SHP77 (cell line): ENCODE measurements at places on chromosomes 4 and X.
A peak's percentile ranks its signal among the peaks of the same experiment; 100 is the strongest.

DNA sequence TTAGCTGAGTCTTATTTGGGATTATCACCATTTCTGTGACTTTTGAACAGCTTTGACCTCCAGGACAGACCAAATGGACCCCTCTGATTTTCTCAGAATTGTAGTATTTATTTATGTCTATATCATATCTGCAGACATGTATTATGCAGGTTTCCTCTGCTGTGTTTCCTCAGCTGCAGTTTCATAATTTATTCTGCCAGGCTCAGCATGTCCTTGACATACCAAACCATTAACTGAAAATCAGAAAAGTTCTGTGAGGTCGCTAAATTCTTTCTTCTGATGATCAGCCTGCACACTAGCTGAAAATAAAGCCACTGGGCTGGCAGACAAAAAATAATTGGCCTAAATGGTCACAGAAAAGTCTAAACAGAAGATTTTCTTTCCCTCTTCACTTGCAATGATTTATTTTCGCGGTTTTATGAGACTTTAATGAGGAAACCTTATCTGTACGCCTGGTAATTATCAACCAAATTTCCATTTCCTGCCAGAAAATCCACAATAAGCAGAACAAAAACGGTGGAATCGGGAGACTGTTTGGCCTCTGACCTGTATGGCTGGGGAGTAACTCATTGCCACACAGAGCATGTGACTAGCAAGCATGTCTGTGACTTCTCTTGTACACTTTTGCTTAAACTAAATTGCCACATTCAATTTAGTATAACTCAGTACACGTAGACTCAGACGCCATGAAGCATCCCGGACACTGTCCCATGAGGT lies 150.9 kb downstream of the ENPP6 start:
- no peak for DNase-seq

- no peak for DNase-seq
These were observed 19.9 kb downstream of the MAGT1 start for GRCh38 chrX:77875372-77875771.

- no peak for DNase-seq
These were observed 185.7 kb downstream of the UNC5C start for GRCh38 chr4:95362906-95363558.

GRCh38 chr4:39933671-39934590 lies 43.8 kb downstream of the PDS5A start:
- DNase-seq, result no peak

DNA sequence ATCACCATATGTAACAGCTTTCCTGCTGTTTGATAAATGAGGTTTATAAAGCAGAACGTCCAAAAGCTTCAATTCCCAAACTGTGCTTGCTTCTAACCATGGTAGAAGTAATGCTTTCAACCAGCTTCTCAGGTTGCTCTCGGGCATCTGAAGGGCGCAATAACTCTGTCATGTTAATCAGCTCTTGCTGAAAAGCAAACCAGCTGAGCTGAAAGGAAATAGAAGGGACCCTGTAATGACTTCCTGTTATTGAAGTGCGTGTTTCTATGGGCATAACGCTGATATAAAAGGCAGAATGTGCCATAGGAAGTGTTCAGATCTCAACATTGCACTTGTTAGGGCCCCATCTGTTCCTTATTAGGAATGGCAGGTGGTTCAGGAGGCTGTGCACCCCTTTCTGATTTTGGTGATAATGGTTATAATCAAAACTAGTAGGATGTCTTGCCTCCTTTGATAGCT lies 21.2 kb downstream of the HERC3 start:
- DNase-seq, result peak; percentile 27

GRCh38 chr4:14752341-14753046 lies 249.8 kb upstream of the CPEB2 start:
- no peak for DNase-seq

GRCh38 chr4:142550965-142551364 lies 295.1 kb downstream of the INPP4B start:
- no peak for DNase-seq

GRCh38 chrX:150873616-150874015 lies 24.9 kb downstream of the CD99L2 start:
- peak; percentile 7 for DNase-seq

DNA sequence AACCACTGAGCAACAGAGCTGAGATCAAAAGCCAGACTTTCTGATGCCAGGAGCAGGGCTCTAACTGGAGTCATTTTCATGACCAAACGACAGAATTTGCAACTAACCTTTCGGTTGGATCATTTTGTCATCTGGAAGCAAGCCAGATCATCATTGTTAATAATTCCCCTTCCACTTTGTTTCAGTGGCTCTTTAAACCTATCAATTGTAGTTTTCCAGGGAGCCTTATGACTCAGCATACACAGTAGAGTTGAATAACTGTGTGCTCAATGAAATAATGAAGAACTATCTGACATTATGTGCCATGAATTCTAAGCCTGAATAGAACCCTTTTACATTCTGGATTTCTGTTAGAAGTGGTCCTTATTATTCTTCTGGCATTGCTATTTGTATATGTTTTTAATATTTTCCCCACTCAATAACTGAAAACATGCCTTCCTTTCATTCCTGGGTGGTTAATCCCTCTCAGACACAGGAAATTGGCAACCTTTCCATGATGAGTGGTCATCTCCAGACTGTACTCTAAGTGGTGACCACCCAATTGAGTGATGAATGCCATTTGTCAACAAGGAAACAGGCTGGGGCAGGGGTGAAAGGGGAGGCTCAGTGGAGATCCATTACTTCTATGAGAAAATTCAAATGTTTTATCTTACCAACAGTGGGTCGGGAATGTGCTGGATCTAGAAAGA lies 431.8 kb downstream of the BCOR start:
- DNase-seq, result no peak

DNA sequence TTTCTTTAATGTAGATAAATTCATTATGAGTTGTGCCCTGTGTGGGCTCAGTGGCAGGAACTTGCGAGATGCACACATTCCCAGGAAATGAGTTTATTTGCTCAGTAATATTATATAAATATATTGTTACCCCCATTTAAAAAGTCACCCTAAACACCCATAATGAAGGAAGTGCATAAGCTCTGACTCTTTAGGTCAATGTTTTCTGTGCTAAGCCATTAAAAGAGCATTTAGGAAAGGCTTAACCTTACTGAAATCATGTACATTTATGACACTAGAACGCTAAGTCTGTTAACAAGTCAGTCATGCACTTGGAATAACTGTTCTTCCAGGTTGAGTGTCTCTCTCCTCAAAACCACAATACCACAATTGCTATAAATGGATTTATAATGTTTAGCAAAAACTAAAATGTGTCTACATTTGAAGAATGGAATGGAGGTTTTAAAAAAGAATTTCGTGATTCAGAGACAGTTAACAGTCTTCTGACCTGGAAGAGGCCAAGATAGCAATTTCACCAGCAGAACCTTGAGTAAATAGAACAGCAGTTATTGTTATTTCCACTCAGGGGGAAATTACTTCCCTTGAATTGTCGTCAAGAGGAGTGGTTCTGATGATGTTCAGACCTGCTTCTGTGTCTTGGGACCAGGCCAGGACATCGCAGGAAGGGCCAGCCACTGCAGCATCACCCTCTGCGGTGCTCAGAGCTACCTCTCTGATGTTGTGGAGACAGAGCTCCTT lies 91.1 kb upstream of the VEGFC start:
- DNase-seq, result no peak

GRCh38 chr4:25654971-25655963 lies at the start of gene SLC34A2:
SLC34A2 (plus strand) TSS chr4:25655851; CDS start chr4:25662501, 6,650 bp downstream.
- no peak for DNase-seq

DNA sequence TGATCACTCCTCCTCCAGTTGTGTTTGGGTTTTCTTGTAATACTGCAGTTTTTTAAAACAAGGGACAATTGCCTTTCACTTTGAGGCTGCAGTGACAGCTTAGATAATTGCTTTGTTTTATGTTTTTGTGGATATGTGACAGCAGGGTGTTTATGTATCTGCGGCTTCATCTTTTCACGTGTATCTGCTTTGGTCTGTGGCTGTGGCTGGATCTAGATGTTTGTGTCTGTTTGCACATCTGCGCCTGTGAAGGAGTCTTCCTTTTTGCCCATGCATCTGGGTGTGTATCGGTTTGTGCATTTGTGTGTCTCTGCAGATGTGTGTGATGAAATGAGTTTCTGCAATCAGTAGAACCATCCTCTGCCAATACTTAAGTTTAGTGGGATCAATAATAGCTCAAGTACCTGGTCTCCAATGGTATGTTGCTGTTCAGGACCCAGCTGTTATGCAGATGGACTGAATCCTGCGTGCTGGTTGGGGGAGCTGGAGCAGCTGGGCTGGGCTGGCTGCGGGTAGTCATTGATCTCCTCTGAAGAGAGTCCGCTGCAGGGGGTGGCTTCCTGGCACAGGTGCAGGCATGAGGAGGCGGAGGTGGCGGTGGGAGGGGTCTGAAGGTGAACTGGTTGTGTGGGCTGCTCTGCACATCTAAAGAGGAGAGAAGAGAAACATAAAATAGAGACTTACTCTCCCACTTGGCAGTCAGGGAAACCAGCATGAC lies 390.3 kb downstream of the SH2D1A start:
- DNase-seq, result no peak

DNA sequence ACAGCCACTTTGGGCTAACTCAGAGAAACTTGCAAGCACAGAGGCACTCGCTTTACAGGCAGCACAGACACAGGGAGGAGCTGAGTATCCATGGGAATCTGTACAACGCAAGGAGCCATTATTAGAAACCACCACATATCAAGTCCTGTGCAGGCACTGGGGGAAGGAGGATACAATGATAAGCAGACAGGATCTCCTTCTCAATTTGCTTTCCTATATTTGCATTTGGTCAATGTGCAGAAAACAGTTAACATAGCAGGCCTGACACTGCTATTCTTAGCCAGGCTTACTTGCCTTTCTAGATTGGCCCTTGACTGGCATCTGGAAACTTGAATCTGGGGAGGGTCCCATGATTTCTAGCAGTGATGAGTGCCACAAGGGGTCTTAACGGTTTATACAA lies 65.8 kb downstream of the TEC start:
- DNase-seq, result no peak

- no peak for DNase-seq
These were observed 115.5 kb upstream of the ZDHHC15 start for GRCh38 chrX:75638332-75638731.

DNA sequence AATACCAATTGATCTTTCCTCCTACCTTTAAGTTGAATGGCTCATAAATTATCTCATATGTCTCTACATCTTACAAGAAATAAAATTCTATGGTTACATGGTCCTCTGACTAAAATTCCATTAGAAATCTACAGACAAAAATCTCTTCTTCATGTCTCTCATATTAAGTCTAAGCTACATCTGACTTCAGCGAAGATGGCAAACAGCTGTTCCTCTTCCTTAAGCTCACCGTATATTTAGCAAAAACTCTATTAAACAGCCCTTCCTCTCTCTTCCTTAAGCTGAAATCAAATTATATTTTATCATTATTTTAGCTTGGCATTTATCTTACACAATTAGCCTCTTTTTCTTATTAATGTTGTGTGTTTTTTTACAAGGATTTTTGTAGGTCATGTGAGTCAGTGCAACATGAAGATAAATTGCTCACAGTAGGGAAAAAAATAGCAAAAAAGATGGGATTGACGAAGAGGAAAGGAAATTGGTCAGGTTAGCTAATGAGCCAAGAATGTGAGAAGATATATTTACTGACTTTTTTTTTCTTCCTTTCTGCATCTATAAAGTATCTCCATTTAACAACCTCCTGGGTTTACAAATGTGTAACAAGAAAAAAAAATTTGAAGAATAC lies 2412.8 kb downstream of the ARAP2 start:
- no peak for DNase-seq

GRCh38 chrX:51852621-51853020 lies 40.8 kb upstream of the MAGED1 start:
- DNase-seq, result no peak

DNA sequence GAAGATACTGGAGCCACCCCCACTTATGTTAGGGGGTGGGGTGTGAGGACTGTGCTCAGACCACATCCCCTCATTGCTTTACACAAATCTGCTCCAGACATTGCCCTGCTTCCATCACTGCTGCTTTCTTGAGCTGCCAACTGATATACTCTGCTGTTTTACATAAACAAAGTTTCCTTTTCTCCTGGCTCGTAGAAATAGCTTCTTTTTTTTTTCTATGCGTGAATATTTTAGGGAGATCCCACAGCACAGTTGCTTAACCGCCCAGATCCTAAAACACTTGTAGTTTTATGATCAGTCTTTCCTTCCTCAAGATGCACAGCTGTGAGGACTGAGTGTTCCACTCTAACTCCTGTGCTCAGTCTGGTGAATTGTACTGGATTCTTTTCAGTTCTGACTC lies 768.4 kb downstream of the PCDH18 start:
- DNase-seq, result no peak

DNA sequence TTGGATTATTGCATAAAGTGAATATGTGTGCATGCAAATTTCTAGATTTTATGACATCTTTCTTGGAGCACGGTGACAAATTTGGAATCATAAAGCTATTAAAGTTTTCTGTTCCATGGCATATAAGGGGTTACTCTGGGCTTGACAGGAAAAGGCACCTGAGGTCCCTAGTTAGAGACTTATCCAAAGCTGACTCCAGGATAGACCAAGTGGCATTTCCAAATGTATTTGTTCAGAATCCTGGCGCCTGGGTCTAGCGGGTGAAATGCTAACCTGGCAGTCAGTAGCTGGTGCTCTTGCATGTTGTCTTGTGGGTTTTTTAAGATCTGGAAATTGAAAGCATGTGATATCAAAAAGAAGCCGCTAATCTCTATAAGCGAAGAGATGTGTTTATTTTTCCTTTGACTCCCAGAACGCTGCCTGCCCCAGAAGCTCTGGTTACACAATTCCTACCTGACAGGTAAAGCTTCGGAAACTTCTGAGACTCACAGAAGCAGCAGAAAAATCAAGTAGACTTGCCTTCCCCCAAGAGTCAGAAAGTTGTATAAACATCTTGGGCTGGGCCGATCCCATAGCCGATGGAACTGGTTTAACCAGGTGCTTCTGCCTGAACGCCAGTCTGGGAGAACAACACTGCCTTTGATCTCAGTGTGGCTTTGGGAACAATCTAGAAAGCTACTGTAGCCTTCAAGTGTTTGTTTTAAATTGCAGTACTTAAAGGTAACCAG lies 12.9 kb upstream of the ZCCHC4 start:
- no peak for DNase-seq

DNA sequence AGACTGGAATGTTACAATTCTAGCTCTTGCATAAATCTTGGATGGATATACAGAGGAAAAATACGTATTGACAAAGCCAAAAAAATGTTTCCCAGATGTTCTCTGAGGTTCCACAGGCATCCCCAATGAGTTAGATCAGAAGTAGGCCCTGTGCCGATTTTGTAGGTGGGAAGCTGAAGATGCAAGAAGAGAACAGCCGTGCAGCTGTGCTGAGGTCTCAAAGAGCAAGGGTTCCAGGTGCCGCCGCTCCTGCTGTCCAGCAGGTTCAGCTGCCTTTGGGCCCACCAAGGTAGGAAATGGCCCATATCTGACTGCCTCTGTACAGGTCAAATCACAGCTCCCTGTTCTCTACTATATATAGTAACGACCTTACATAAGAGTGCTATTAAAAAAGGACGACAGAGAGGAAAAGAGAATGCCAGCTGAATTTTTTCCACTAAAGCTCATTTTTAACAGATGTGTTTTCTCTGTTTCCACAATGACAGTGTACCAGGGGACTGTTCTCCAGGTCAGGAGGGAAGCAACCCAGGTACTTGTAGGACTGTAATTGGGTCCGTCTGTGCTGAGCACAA lies 155.6 kb downstream of the CBR4 start:
- no peak for DNase-seq
